ENCODE measurements at places on chromosomes 6 and 20.

DNA sequence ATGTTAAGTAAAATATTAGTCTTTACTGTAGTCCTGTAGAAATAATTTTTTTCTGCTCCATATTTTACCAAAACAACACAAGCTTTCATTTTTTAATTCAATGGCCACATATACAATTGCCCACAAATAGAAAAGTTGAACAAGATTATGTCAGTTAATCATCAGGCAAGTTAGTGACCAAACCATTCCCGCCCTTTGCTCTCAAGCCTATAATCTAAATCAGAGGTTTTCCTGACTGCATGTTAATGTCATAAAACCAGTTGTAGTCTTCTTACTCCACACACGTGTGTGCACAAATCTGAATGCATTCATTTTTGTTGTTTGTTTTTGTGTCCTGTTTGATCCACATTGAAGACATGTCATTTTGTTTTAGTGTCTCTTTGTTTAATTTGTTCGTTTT, 1357.7 kb upstream of the GJE1 start:
- no peak for DNase-seq

- DNase-seq = no peak
Measured at GRCh38 chr6:115882771-115883170, 177.9 kb downstream of the FRK start.

- DNase-seq = no peak
Measured at GRCh38 chr6:110250838-110251237, 70.6 kb downstream of the CDC40 start.

DNA sequence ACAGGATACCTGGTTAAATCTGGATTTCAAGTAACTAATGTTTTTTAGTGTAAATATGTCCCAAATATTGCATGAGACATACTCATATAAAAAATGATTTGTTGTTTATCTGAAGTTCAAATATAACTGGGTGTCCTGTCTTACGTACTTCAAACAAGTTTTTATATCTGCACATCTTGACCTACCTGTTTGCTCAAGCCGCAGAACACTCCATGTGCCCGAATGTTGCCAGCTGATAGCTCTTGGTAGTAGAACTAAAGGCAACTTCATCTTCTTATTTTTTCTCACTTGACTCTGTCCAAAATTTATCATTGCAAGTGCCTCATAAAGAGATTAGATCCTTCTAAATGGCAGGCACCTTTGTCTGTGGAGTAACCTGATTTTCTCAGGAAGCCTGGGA, 39.1 kb upstream of the KLHL31 start:
- DNase-seq = no peak

DNA sequence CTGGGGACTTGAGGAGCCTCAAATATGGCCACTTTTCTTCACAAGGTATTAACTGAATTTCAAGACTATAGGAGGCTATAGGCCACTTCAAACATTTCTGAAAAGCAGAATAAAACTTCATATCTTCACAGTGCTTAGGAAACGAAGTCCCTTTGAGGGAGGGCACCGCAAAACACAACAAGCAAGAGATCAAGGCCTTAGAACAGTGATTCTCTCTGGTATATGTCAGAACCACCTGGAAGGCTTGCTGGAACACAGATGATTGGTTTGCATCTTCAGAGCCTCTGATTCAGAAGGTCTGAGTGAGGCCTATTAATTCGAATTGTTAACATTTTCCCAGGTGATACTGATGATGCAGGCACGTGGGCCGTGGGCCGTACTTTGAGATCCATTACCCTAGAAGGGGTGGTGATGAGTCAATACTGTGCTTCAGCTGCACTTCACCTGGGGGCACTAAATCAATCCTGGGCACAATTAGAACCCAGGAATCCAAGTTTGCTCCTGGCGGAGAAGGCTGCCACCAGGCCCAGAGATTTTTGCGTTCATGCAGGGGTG, 10.7 kb downstream of the SUN5 start:
- no peak for DNase-seq

DNA sequence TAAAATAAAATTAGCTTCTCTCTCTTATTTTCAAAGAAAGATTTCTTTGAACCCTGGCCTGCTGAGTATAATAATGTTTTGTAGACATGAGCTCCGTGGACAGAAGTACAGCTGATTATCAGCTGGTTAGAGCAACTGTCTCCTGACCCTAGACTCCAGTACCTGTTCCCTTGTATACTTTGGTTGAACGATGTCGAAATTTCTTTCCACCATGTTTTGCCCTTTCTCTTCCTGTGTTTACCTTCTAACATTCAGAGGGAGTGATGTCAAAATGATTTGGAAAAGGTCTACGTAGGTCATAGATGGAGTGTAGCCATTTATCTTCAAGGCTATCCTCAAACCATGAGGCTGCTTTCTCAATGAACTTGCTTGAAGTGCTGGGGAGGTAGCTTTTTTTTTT, 16.8 kb upstream of the ADTRP start:
- no peak for DNase-seq

- DNase-seq = no peak
Measured at GRCh38 chr6:120587381-120587780, 746.9 kb downstream of the TBC1D32 start.

- DNase-seq = no peak
Measured at GRCh38 chr20:57262301-57262700, 4.1 kb downstream of the BMP7 start.

- no peak for DNase-seq
Measured at GRCh38 chr6:157236040-157236725, 87.1 kb downstream of the TMEM242 start.

DNA sequence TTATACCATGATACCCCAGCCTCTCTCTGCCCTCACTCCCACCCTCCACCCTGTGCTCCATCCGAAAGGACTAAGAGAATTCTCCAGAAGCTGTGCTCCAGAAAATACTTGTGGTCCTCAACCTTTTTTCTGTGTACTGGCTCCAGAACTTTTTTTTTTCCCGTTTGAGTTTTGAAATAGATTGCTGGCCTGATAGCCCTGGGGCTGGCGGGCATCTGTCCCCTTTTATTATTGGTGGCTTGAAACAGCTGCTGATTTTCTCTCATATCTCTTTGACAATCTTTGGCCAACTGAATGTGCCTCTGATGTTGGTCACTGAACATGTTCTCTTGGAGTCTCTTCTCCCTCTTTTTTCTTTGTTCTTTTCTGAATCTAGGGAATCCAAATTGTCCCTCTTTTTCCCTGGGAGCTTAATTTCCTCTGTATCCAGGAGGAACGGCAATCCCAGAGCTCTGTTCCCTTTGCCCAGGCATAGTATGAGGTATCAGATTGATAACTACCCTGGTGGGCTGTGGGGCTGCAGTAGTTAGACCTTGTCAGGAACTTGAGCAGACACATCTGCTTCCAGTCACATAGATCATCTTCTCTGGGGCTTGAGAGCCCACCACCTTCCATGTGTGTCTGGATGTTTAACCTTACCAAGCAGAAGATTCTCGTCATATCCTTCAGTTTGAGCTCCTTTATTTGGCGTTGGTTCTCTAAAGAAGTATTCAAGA, 1.6 kb downstream of the PPARD start:
- no peak for DNase-seq

DNA sequence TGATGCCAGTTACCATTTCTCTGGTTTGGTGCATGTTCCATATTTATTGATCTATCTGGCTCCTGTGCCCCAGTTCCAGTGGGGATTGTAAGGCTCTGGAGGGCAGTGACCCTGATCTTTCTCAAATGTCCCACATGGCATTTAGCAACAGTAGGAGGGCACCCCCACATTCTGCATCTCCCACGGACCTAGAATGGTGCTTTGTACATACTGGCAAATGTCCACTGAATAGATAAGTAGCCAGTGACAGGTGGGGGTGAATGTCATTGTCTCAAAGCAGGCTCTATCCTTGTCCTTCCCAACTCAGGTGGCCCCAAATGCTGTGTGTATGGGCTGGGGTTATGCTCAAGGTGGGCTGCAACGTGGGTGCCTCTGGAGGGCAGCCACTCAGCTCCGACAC, 84.2 kb downstream of the TMEM242 start:
- DNase-seq = no peak

DNA sequence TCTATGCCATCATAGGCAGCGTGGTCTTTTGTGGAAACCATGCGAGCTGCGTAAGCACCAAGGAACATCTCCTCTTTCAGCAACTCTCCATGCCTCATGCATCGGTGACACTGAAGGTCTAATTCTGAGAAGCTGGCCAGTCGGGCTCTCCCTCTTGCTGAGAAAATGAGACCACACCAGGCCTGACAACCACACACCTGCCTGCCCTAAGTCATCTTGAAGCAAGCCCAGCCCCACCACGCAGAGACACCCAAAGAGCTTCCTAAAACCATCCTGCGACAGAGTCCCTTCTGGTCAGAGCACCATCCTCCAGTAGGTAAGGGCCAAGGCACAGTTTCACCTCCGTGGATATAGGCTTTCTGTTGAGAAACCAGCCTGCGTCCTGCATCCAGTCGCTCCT, 26.6 kb downstream of the PREX1 start:
- DNase-seq = no peak

DNA sequence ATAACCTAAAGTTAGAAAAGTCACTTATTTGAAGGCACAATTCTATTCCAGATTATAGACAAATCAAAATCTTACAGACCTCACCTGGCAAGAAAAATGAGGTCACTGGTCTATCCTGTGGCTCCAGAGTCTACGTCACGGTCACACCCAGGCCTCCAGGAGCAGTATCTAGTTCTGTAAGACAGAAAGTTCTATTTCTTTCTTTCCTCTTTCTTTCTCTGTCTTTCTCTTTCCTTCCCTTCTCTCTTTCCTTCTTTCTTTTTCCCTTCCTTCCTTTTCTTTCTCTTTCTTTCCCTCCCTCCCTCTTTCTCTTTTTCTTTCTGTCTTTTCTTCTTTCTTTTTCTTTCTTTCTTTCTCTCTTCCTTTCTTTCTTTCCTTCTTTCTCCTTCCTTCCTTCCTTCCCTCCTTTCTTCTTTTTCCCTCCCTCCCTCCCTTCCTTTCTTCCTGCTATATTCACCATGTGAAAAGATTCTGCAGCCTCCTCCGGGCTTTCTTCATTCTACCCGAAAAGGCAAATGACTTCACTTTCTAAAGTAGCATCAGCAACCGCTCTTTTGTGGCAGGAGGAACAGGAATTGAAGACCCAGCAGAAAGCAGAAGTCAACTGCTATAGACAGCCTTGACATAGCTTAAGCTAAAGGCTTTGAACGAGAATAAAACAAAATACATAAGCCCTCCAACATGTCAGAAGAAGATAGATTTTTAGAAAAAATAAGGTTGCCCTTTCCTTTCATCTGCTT, 83.9 kb upstream of the SIRPG start:
- no peak for DNase-seq

Measured in omental fat pad (tissue), 4 donors.